SJSA1 (cell line): ENCODE measurements at places on chromosomes 7 and 10. TPM values are rescaled to one million over a fixed set of nuclear protein-coding genes. Genes with fewer than 3 reads are reported as not detected.

The ELAPOR2 gene
- 0.89 TPM in 1 of 2 replicates, not detected in the other for total RNA-seq

The ITGB8 gene
- 1.3 and 3.6 TPM in 2 replicates for total RNA-seq

The DNAJB12 gene
- 36.1 and 42.3 TPM in 2 replicates for total RNA-seq

The GHRHR gene
- total RNA-seq = not detected in 2 replicates

- DNase-seq = no peak
Observed at GRCh38 chr10:6010569-6010968, 33.2 kb upstream of the IL15RA start.

GRCh38 chr10:98642281-98642680, 195.5 kb upstream of the HPS1 start:
- no peak for DNase-seq

DNA sequence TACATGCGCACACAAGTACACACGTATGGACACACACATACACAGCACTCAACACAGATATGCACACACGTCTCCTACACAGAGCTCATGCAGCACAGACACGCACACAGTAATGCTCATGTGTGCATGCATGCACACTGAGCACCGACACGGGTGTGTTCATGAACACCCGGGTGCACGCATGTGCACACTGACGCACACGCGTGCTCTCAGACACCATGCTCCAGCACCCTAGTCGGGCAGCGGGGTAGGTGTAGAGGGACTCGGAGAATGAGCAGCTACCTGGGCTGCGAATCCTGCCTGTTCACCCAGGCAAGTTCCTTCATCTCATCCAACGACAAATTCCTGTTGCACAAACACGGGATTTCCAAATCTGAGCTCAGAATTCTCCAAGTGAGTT, 184.7 kb downstream of the MAD1L1 start:
- DNase-seq = no peak

DNA sequence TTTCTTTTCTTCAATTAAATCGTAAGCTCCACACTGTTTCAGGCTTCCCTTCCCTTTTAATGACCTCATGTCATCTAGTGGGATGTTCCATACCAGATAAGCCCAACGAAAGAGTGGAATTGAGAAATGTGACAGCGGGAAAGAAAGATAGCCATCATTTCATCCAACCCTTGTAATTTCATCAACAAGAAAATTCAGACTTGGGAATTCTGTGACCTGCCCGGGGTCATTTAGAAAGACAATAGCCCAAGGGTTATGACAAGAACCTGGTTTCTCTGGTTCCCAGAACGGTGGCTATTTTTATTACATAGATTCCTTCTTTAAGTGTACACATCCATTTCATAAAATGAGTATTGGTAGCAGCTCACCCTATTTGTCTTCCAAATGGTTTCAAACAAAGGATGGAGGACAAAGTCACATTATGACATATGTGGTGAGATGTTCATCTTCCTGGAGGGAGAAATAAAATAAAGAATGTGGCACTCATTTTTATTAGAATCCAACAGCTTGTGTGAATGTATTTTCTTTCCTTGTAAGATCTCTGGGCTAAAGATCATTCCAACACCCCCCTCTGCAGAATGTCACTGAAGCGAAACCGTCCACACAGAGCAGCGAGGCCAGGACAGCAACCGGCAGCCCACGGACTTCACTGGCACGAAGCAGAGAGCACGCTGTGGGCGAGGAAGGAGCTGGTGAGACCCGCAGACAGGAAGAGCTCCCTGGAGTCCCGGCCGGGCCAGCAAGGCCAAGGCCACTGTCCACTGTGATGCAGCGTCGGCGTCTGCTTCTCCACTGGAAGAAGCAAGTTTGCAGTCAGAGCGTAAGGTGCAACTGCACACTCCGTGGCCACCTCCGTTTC, 199.9 kb downstream of the KLF6 start:
- DNase-seq = no peak

- no peak for DNase-seq
Observed at GRCh38 chr10:125014086-125014830, 72.3 kb downstream of the ZRANB1 start.

DNA sequence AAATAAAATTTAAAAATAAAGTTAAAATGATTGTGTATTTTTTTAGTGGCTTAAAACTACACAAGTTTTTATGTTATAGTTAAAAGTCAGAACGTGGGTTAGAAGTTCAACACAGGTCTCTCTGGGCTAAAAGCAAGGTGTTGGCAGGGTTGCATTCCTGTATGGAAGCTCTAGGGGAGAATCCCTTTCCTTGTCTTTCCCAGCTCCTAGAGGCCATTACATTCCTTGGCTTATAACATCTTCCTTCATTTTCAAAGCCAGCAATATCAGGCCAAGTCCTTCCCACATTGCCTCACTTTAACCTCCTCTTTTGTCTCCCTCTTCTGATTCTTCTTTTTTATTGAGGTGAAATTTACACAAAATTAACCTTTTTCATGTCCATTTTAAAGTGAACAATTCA, 52.4 kb upstream of the EEPD1 start:
- DNase-seq = no peak

GRCh38 chr7:30068117-30068516, 39.9 kb downstream of the PLEKHA8 start:
- DNase-seq = no peak

DNA sequence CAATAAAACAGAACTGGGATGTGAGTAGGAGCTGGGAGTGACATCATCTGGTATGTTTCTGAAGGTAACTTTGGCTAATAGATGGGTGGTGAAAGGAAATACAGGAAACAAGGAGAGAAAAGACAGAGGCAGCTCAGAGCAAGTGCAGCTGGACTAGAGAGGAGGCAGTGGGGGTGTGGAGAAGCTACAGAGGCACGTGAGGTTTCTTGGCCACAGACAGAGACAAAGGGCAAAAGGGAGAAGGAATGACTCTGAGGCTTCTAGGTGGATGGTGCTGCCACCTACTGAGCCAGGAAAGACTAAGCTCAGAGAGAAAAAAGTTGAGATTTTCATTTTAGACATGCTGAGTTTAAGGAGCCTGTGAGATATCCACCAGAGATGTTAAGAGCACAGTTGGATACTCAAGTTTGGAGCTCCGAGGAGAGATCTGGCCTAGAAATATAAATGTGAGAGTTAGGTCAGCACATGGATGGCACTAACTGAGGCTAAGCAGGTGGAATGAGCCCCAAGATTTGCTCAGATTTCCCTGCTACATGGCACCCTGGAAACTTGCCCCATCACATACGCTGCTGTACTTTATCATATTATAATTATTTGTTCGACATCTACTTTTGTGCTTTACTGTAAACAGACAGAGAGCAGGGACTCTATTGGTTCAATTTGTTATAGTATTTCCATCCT, 293.0 kb upstream of the IMMP2L start:
- DNase-seq = no peak

GRCh38 chr7:21828841-21829240, 116.9 kb downstream of the CDCA7L start:
- DNase-seq = no peak
